ENCODE measurements at places on chromosomes 13 and 19.
A peak's percentile ranks its signal among the peaks of the same experiment; 100 is the strongest.

DNA sequence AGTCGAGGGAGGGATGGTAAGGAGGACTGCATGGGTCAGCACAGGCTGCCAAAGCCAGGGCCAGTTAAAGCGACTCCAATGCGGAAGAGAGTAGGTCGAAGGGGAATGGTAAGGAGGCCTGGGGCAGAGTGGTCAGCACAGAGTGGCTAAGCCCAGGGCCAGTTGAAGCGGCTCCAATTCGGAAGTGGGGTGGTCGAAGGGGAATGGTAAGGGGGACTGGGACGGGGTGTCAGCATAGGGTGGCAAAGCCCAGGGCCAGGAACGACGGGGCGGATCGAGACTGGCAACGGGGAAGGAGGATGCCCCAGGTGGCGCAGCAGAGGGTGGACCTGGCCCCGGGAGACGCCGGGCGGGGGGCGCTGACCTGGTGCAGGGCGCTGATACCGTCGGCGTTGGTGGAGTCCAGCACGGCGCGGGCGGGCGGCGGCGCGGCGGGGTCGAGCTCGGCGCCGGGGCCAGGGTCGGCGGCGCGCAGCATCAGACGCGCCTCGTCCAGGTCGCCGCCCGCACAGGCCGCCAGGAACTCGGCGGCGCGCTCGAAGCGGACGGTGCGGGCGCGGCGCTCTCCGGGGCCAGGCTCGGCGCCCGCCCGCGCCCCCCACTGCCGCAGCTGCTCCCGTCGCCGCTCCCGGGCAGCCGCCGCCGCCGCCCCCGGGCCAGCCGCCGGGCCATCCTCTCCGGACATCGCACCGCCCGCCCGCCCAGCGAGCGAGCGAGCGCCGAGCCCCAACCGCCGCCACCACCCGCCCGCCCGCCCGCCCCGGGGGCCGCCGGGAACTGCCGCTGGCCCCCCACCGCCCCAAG is at the start of gene PPP1R12C:
TSS of gene PPP1R12C (minus strand) at position 779 of the 804 bp plus-strand sequence. CDS start at position 685, 94 bp downstream.
- peak; percentile 59 for DNase-seq

GRCh38 chr19:51761696-51762095 is 716 bp downstream of the FPR2 start:
- DNase-seq: no peak

- DNase-seq: no peak
Measured at GRCh38 chr13:30234619-30235162, 72.7 kb downstream of the KATNAL1 start.

DNA sequence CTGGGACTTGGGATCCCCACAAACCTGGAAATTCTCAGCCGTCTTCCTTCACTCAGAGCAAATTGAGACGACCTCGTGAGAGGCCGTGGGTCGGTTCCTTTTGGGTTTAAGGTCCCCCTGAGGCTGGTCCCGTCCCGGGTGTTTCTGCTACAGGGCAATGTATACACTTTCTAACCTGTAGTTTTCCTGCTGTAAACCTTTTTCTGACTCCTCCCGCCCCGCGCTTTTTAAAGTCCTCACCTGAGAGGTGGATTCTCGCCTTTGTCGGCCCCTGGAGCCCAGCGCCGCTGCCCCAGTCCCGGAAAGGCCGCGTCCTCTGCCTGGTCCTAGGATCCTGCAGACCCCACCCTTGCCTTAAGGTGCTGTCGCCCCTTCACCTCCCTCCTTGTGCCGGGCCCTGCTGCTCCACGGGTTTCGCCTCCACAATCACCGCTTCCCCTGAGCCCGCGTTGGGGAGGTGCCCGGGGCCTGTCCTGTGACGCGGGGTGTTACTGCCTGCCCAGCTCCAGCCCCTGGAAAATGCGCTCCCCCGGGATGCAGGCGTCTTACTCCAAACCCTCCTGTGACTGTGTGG is 391 bp downstream of the ZNF761 start:
- DNase-seq: peak; percentile 52

DNA sequence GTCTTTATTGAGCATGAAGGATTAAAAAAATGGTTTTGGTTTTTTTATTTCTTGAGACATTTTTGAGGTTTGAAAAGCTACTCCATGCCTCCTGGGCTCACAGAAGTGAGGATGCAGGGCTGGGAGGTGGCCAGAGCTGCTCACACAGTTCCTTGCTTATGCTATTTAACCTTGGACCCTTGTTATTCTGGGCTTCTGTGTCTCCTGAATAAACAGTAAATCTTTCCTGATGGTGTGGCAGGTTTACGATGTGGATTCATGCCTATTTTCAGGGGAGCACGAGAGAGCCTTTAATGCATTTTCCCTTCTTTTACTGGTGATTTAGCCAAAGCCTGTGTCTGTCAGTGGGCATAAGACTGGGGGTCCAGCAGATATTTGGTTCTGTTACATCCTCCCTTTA is 34.3 kb upstream of the PCDH8 start:
- DNase-seq: no peak

DNA sequence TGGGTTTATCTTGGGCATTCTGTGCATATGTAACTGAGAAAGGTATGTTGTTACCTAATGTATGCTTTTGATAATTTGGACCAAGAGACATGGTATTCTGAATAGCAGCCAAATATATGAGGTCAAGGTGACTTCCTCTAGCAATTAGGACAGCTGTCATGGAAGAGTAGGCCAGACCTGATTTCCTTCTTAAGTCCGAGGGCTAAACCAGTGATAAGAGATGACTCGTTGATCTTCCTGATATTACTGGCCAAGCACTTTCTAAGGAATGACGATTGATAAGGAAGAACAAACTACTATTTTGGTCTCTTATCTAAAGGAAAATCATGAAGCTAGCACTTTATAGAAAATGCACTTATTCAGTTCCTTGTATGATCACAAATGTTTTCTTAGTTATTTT is 42.7 kb downstream of the ARHGAP35 start:
- no peak for DNase-seq

DNA sequence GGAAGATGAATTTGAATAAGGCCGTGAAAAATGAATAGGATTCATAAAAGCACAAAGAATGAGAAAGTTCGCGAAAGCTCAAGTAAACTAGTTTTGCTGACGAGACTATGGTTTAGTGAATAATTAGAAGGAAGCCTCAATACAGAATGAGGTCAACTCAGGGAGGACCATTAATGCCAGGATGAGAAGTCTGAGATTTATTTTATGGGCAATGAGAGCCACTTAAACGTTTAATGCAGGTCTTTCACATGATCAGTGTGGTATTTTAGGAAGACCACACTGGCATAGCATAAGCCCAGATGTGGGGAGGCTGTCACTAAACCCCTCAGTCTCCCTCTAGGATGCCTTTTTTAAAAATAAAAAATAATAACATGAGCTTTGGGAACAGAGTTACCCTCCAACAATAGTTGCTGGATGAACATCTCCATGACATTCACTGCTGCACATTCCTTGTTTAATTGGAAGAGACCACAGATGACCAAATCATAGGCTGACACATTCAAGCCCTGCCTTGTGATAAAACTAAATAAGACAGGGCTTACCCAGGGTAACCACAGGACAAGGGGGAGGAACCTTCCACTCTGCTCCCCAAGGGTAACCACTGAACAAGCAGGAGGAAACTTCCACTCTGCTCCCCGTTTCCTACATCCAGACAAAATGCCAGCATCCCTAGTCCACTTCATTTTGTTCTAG is 43.6 kb upstream of the LSM14A start:
- peak; percentile 69 for DNase-seq

DNA sequence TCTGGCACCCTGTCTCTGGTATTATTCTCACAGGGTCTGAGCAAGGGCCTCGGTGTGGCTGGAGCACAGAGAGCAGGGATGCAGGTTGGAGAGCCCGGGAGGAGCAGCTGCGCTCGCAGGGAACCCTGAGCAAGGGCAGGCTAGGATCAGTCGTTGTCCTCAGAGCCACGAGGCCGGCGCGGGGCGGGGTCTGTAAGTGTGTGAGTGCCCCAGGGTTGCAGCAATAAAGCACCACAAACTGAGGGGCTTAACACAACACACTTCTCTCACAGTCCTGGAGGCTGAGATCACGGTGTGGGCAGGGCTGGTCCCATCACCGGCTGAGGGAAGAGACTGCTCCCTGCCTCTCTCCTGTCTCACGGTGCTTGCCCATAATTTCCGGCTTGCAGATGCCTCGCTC is 38.5 kb upstream of the GGACT start:
- DNase-seq: no peak

DNA sequence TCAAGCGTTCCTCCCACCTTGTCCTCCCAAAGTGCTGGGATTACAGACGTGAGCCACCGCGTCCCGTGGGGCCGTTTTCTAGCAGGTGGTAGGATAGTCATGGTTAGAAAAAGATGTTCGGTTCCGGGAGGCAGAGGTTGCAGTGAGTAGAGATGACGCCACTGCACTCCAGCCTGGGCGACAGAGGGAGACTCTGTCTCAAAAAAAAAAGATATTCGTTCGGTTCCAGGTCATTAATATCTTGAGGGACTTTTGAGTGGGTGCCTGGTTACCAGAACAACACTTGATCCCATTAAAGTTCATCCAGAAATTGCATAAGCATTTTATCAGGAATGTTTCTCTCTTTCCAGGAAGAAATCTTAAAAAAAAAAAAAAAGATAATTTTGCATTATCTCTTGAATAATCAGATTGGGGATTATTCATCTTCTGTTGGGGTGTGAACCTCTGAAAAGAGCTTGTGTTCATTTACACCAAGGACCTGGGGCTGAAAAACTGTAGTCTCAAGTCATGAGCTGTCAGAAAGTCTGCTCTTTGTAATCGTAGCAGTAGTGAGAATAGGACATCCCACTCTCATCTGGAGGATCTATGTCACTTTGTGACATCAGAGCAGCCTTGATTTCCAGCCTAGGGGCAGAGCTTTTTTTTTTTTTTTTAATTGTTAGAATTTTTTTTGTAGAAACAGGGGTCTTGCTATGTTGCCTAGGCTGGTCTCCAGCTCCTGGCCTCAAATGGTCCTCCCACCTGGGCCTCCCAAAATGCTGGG is 1.0 kb upstream of the ETHE1 start:
- peak; percentile 62 for DNase-seq

GRCh38 chr19:41930322-41930722 is 2.1 kb upstream of the ERFL start:
- no peak for DNase-seq

GRCh38 chr13:110155072-110155471 is 151.9 kb downstream of the COL4A1 start:
- DNase-seq: no peak

- no peak for DNase-seq
Measured at GRCh38 chr19:4897146-4897545, 5.5 kb downstream of the ARRDC5 start.

- no peak for DNase-seq
Measured at GRCh38 chr13:109288151-109288709, 498.2 kb downstream of the IRS2 start.

GRCh38 chr13:108270442-108270841 is 924 bp downstream of the TNFSF13B start:
- DNase-seq: peak; percentile 22

- DNase-seq: no peak
Measured at GRCh38 chr19:39828015-39828653, 5.8 kb downstream of the DYRK1B start.

DNA sequence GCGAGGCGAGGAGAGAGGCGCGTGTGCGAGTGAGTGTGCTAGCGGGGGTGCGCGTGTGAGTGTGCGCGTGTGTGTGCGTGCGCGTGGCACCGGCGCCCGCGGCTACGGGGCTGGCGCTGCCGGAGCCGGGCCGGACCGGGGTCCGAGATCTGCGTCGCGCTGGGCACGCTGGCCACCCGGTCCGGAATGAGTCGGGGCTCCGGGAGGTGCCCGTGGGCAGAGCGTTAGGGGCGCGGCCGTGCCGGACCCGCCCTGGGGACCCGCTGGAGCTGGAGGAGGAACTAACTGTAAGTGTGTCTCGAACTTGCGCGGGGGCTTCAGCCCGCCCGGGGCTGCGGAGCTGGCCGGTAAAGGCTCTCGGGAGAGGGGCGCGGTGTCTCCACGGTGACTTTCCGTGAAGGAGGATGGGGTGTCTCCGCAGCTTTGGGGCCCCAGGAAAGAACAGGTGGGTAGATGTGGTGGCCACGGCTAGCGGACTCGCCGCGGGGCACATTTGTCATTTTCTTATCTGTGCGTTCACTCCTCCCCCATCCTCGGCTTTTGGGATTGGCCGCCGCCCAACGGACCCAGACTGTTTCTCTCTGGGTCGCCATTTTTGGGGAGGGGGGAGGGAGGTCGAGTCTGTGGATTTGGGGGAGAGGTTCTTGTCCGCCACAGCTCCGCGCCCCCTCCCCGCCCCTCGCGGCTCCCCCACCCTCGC is 10.1 kb upstream of the SOX1 start:
- DNase-seq: no peak

GRCh38 chr19:10748927-10749434 is 31.1 kb downstream of the DNM2 start:
- peak; percentile 26 for DNase-seq

DNA sequence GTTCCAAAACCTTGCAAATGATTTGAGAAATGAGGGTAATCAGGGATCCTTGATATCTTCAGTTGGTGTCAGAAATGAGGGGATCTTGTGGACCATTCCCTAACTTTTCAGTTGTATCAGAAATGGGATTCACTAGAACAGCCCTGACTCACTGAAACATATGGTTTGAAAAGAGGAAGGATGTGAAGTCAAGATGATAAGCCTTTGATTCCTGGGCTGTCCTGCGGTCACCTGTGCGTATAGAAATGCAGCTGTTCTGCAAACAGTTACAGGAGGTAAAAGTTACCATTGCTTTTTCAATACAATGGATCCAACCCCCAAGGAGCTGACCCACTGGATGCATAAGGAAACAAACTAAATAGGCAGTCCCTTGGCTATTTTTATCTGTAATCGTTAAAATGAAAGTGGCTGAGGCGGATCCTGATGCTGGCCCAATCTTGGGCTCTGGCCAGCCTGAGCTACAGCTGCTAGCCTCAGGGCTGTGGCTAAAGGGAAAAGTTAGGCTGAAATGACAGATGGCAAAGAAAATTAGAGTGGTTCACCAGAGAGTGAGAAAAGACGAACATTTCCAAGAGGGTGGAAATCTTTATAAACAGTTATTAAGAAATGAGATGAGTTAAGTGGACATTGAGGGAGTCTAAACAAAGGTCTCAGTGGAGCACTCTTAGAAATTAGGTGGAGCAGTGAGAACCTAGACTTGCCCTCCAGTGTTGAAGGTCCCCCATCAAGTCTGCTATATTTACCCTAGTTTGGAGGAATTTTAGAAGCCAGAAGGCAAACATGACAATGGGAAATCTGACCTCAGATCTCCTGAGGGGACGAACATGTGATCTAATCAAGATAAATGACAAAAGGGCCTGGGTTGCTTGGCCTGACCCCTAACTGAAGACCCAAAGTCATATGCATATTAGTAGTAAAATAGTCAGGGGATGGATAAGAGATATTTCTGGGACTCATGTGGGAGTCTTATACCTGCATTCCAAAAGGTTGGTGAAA is 7.6 kb downstream of the SIGLECL1 start:
- no peak for DNase-seq

All from GM23248 (cell line).